ENCODE measurements at places on chromosomes 5 and 9.

DNA sequence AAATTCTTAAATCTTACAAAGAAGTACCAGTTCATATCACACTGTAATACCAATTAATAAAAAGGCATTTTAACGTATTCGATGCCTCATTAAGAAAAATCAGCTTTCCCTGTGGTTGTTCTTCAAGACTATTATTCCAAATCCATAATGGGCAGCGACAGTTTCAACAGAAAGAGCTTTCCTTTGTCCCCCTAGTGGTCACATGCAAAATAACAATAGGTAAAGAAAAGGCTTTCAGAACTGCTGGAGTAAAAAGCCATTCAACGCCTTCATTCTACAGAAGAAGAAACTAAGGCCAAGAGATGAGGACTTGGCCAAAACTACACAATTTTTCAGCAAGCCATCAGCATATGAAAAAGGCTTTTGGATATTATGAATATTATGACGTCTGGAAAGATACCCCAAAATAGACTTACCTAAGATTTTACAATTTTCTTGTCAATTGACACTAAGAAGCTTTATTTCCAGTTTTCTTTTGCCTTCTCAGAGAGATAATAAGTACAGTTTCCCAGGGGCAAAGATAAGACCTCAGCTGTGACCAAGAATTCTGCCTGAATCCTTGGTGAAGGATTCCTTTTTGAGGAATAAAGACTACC is 6.7 kb upstream of the CDH6 start:
- DNase-seq = no peak

DNA sequence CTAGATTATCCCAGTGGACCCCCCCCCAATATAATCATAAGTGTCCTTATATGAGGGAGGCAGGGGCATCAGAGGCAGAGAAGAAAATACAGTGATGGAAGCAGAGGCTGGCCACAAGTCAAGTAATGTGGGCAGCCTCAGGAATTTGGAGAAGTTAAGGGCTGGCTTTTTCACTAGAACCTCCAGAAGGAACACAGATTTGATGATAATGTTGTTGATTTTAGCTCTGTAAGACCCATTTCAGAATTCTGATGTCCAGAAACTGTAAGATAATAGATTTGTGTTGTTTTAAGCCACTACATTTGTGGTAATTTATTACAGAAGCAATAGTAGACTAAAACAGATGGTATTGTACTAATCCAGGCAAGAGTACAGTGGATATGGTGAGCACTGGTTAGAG is 36.3 kb upstream of the LRRTM2 start:
- DNase-seq = no peak

GRCh38 chr5:116799401-116799800 is 224.8 kb upstream of the SEMA6A start:
- DNase-seq = no peak

DNA sequence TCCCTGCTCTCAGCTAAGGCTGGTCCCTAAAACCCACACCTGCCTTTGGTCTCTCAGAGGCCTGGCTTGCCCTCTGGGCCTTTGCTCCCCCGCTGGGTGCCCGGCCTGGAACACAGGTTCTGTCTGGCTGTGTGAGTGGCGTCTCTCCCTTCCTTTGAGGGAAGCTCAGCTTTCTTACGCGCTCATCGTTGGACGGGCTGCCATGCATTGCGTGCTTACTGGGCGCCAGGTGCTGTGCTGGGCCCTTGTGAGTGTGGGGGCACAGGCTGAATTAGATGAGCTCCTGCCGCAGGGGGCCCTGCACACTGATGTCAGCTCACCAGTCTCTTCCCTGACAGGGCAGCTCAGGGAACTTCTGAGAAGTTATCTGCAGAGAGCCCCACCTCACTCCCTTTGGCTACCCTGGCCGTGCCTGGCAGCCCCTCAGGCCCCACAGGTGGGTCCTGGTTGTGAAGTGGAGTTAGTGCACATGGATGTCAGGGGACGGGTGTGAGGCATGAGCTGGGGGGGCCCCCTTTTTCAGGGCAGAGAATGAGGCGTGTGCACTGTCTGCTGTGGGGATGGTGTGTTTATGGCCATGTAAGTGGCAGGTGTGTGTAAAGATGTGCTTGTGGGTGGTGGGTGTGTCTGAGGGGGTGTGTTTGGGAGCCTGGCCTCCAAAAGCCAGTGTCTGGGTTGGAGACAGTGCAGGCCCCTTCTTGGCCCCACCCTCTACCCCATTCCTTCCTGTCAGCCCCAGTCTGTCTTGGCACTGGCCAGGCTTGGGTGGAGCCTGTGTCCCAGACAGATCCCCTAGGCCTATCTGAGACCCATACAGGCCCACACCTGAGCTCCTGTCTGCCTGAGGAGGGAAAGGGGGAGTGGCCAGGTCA is 7.5 kb upstream of the RMND5B start:
- no peak for DNase-seq

DNA sequence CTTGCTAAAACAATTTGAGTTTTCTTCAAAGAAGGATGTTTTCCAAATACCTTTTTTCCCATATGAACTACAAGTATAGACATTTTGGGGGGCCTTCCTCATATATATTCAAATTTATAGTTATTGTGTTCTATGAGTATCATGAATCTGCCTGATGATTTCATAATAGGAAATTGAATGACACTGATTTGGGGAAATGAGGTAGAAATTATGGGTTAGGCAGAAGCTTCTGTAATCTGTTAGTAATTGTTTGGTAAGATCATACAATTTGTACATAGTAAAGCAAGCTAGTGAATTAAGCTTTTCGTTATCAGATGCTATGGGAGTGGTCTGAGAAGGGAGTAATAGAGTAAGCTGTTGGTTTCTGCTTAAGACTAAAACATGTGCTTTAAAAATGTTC is 98.0 kb downstream of the TRIO start:
- no peak for DNase-seq

DNA sequence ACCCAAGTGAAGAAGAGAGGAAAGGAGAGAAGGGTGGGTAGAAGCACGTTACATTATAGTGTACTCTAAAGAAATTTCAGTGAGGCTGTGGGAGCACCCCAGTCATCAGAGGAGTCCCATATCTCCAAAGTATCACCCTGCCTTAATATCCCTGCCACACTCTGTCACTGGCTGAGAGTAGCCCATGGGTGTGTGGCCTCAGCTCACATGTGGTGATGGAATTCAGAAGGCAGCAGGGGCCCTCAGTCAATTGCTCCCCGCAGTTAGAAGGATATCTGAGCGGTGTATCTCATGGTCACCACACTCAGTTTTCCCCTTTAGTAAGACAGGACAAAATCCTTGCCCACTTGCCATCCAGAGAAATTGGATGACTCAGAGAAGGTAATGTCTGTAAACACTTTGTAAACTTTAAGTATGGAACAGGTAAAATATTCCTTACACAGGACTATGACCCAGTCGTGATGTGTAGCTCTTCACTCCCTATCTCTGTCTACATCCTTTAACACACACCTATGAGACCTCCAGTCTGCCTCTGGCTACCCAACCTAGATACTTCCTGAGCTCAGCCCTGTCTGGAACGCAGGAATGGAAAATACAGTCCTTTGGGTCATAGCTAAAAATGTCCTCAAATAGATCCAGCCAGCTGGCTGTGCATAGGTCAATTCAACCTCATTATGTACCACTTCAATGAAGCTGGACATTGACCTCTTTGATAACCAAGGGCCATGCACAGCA is 24.3 kb upstream of the PLIN2 start:
- no peak for DNase-seq

DNA sequence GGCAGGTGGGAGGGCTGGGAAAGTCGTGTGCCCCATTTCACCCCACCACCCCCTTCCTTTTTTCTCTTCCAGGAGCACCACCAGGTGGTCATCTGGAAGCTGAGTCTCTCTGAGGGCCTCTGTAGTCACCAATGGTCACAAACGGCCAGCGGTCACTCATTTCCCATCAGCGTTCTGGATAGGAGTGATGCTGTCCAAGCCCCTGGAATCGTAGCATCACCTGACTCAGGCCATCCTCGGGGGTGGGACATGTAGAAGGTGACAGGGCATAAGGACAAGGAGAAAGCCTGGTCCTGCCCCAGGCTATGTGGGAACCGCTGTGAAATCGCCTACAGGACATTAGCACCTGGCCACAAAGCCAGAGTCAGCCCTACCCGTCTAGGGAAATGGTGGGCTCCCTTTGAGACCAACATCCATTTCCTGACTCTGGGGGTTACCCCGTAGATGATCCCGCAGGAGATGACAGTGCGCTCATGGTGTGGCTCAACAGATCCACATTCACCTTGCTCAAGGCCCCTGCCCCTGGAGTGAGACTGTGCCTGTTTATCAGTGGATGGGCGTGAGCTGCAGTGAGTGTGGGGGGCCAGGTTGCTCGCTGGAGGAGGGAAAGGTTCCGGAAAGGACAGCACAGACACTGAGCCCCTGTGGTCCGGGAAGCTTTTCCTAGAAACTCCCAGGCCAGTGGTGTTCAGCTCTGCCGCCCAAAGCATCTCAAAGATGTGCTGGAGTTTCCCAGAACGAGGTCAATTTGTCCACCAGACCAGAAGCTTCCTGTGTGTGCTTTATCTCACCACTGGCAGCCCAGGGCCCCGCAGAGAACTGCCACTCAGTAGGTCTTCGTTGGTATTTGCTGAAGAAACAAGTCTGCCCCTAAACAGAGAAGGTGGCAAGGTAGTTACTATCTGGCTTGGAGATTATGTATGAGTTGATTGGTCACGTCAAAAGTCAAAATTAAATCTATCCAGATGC is 61.1 kb upstream of the UNC5A start:
- DNase-seq = no peak

DNA sequence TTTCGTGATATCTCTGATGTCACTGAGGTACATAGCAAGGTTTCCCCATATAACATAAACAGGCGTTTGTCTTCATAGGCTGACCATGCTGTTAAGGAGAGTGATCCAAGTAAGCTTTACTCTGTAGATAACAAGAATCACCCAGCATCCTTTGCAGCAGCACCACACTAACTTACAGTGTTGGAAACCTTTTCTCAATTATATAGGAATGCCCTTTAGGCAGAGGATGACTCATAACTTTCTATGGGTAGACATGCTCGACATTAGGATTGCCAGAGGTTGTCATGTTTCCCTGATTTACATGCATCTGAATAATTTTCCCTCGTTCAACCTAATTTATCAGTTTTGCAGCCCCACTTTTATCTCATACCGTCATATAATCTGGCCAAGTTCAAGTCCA is 870.0 kb upstream of the CDH9 start:
- no peak for DNase-seq

- no peak for DNase-seq
Observed at GRCh38 chr9:90131568-90131967, 511.1 kb downstream of the DIRAS2 start.

DNA sequence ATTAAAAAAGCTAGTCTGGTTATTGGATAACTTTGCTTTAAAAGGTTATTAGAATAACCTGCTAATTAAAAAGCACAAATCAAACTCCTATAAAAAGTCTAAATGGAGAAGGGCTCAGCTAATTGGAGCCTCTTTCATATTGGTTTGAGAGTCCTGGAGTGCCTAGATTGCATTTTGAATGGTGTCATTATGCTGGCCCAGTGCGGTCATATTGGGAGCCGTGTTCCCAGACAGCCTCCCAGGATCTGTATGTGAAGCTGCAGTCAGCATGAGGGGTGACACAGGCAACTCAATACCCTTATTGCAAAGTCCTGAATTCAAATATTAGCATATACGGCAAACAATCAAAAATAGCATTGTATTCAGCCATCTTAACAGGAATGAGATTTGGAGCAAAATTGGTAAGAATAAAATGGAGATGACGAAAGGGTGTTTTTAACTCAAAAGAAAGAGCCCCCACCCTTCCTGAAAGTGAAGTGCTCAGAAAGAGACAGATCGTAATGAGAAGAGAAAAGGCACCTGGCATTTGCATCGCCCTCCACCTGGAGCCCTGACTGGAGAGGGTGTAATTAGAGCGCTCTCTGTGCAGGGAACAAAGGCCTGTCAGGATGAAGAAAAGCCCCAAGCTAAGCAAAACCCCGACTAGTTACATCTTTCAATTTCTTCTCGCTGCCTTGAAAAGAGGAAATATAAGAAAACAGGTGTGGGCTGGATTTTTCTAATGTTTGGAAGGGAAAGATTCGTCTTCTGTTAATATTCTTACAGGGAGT is 621.0 kb upstream of the ADAMTS16 start:
- no peak for DNase-seq

GRCh38 chr5:158064334-158065123 is 205.6 kb upstream of the CLINT1 start:
- DNase-seq = no peak

DNA sequence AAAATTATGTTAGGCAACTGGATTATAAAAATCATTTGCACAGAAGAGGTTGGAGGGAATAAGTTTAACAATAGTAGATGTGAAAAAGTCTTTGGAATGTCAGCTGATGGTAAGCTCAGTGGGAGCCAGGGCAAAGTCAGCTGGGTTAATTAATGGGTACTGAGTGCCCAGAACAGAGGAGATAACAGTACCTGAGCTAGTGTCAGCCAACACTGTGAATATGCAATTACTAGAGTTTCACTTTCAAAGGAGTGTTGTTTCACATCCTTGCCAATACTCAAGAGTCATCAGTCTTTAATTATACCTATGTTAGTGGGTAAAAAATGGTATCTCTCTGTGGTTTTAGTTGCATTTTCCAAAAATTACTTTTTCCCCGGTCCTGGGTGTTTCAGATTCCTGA is 135.1 kb downstream of the KIF4B start:
- DNase-seq = no peak

- DNase-seq = no peak
Observed at GRCh38 chr5:137268646-137269045, 230.5 kb downstream of the SPOCK1 start.

- DNase-seq = no peak
Observed at GRCh38 chr5:14343376-14343775, 200.2 kb downstream of the TRIO start.

- no peak for DNase-seq
Observed at GRCh38 chr5:138238034-138238433, 24.9 kb upstream of the CDC23 start.

DNA sequence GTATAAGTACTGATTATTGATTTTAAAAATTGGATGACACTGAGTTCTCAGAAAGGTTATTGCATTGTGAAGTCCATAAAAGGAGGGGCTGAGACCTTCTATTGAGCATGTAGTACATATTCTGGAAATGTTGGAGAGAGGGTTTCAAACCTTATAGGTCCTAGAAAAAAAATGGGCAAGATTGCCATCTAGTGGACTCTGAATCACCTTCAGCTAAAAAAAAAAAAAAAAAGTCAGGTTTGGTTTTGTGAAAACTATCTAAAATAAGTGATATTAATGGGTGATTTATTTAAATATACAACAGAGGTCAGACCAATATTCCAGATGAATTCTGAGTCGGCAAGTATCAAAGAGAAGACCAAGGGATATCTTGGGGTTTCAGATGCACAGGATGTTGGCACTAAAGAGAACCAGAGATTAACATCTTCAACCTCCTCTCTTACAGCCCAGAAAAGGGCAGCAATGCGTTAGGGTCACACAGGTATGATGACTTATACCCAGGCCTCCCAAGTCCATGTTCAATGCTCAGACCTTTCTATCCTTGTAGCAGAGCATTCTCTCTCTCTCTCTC is 109.8 kb upstream of the NMUR2 start:
- DNase-seq = no peak

GRCh38 chr5:112183103-112183711 is 235.9 kb downstream of the EPB41L4A start:
- DNase-seq = no peak
